Hepatic stellate cell (primary cell): ENCODE measurements at places on chromosomes 3 and 15.

- DNase-seq = no peak
These were observed 451.8 kb upstream of the IL12A start for GRCh38 chr3:159536876-159537275.

GRCh38 chr3:185365291-185366073 lies 2.5 kb downstream of the MAP3K13 start:
- no peak for DNase-seq

DNA sequence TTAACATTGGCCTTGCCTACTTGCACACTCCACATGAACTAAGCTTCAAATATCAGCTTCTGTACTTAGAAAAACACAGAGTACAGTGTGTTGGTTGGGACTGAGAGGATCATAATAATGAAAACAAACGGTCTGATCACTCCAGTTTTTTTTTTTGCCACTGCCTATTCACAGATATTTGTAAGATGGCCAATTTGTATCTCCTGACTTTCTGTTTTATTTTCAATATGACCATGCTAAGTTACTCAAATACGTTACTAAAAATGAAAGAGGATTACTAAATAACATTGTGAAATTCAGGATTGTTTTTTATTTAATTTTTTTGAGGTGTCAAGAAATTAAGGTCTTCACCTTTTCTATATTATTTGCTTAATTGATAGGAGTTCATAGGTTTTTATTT lies 595.1 kb downstream of the TUSC7 start:
- no peak for DNase-seq

DNA sequence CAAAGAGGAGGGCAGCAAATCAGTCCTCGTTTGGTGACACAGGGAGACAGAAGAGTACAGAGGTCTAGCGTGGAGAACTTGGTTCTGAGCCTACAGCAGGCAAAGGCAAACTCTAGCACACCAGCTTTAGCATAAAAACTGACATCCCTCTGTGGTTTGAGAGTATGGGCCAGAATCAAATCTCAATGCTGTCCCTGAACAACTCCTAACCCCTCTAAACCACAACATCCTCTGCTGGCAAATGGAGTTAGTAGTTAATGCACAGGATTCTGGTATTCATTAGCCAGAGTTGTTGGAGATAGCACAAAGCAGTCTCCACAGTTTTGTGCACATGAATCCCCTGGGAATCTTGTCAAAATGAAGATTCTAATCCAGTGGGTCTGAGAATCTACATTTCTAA lies 315.8 kb downstream of the NTRK3 start:
- no peak for DNase-seq

DNA sequence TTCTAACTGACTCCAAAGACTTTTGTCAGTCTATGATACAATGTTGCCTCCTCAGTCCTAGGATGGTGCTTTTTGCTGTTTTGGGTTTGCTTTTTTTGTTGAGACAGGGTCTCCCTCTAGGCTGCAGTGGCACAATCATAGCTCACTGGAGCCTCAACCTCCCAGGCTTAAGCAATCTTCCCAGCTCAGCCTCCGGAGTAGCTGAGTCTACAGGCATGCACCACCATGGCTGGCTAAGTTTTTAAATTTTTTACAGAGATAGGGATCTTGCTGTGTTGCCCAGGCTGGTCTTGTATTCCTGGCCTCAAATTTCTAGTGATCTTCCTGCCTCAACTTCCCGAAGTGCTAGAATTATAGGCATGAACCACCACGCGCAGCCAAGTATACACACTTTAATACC lies 22.5 kb downstream of the RUBCN start:
- no peak for DNase-seq

GRCh38 chr3:46540550-46540949 lies 25.6 kb downstream of the LRRC2 start:
- no peak for DNase-seq

DNA sequence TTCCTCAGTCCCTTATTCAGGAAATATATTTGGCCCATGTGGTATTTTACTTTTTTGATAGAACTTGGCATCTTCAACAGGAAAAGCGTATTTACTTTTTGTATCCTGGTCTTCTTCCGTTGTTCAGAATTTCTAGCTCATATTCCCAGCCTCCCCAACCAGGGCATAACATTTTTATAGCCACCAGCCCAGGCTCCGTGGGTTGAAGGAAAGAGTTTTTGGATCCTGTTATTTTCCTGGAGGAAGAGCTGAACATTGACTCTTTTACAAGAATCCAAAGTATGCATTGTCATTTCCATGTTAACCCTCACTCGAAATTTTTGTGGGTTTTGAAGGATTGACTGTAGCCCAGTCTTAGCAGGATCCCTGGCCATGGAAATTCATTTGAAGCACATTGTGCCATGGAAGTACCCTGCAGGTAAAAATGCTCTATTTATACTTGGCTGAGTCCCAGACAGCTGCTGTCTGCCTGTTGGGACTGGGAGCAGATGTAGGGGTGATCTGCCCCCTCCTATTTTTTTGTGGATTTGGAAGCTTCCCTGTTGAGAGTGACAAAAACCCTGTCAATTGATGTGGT lies 98.8 kb downstream of the AKAP13 start:
- DNase-seq = peak; percentile 62

GRCh38 chr3:141960731-141961130 lies 84.3 kb downstream of the ATP1B3 start:
- peak; percentile 26 for DNase-seq

DNA sequence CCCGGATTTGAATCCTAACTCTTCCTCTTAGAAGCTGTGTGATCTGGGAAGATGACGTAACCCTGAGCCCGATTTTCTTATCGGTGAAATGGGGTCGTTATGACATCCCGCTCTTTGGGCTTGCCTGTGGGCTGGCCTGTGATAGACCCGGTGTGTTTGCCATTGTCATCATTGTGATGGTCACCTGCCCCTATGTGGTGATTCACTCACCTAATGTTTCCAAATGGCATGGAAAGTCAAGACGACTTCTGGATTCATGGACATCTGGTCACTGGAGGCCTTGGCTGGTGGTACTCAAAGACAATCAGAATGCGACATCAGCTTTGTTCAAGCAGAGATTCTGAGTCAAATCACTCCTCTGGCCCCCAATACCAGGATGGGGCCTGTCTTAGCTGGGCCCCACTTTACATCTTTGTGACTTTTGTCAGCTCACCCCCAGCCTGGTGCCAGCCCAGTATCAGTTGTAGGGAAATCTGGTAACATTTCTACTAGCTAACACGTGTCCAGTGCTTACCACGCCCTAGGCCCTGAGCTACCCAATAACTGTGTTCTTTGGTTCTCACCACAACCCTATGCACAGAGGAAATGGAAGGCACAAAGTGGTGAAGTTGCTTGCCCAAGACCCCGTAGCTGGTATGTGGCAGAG lies 2.8 kb downstream of the TMEM43 start:
- no peak for DNase-seq

DNA sequence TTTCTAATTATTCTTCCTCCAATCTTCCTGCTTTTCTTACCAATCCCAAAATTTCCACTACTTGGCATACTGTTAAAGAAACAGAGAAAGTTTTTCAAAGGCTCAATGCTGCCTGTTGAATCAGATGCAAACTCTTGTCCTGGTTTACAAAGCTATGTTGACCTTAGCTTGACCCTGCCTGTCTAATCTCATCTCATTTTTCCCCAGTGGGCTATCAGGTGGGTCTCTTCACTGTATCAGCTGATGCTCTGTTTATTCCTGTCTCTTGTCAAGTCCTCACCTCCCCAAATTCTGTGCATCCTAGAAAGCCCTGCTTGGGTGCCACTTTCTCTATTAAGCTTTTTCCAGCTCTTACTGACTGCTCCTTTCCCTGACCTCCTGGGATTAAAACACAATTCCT lies 18.2 kb downstream of the NFKBIZ start:
- no peak for DNase-seq

DNA sequence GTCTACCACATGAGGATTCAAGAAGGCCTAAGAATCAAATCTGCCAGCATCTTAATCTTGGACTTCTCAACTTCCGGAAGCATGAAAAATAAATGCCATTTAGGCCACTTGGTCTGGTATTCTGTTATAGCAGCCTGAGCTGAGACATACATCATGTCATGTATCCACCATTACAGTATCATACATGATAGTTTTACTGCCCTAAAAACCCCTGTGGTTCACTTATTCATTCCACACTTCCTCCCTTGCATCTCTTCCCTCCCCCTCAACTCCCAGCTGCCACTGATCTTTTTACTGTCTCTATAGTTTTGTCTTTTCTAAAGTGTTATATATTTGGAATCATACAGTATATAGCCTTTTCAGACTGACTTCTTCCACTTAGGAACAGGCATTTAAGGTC lies 161.8 kb downstream of the SNRK start:
- no peak for DNase-seq

GRCh38 chr15:45703670-45704328 lies 69.0 kb downstream of the SQOR start:
- no peak for DNase-seq

DNA sequence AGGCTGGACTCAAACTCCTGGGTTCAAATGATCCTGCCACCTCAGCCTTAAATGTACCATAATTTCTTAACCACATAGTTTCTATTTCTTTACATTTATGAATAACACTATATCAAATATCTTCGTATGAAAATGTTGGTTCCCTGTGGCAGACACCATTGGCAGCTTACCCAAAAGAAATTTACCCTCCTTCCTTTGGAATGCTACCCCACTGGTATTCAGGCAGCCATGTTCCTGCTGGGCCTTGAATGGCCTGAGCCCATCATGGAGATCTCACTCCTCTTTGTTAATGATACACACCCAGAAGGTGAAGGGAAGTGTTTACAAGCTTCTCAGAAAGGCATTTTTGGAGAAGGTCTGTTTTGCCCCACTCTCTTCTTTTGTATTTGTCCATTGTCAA lies 94.3 kb upstream of the RNF7 start:
- DNase-seq = no peak

DNA sequence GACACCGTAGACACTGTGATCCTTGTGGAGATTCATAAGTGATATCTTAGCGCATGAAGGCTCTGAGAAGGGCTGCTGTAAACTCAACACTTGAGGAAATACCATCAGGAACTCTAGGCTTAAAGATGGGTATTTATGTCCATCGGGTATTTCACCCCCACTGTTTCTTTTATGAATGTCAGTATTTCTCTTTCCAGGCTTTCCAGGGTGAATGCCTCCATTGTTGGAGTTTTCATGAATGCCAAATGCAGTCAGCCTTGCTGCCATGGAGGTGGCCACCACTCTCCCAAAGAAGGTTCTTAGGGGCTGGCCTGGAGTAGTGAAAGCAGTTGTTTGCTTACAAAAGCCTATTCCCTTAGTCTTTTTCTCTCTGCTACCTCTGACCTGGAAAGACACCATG lies 259.2 kb downstream of the SLCO3A1 start:
- DNase-seq = no peak

DNA sequence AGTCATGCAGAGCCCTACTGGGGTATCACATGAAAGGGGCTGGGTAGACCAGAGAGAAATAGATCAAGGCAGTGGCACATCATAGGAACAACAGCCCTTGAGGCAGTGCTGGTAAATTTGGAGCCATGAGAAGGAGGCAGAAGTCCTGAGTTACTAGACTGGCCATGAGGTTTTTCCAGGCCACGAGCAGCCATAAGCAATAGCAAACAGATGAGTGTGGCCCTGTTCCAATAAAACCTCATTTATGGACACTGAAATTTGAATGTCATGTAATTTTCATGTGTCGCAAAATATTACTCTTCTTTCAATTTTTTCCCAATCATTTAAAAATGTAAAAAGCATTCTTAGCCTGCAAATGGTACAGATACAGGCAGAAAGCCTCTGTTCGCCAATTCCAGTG lies 28.1 kb upstream of the LRRN1 start:
- no peak for DNase-seq

DNA sequence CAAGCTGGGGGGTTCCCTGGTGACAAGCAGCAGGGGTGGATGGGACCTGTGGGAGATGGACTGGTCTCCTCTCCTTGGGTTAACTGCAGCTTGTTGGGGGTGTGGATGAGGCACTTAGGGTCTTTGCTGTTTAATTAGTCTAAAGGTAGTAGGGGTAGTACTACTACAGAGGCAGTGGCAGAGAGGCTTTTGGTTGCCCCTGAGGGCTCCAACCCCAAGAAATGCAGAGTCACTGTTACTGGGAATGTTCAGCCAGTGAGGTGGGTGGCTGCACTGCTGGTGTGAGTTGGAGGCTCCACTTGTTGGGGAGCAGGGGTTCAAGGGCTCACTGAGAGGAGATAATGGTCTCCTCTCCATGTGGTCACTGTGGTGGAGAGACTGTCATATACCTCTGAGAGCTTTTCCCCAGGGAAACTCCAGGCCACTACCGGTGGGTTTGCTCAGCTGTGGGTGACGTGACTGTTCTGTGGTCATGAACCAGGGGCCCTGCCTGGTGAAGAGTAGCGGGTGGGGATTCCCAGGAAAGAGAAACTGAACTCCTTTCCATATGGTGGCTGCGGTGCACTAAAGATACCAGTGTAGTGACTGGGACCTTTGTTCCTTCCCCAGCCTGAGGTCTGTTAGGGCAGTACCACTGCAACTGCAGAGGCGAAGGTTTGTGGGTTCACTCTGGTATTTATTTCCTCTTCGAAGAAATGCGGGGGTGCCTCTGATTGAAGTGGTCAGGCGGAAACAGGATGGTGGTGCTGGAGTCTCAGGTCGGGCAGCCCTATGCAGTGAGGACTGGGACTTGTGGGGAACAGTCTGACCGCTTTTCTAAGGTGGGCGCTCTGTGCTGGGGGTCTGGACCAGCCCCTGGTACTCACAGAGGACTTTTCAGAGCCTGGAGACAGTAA lies 68.9 kb upstream of the TNFSF10 start:
- no peak for DNase-seq

DNA sequence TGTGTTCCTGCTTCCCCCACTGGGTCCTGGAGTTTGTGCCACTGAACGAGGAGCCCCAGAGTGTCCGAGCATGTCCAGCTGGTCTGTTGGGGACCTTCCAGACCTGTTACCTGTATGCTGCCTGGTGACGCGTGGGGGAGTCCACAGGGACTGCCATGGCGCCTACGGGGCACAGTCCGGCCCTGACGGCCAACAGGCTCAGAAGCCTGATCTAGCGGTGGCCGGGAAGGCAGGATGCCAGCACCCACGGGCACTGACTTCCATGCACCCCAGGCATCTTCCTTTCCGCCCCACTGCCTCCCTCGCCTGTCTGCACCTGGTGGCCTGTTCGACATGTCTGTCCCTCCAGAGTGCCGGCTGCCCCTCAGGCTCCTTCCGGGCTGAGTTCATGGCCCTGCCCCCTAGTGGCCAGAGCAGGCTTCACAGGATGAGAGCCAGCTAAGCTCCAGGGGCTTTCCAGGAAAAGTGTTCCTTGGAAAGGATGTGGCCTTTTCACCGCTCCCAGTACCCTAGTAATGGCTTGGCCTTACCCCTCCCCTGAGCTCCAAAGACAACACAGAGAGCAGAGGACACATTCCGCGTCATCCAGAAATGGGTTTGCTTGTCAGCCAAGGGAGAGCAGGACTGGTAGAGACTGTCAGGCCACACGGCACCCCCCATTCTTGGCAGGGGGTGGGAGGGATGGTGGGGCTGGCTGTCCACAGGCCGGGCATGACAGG lies 35.7 kb downstream of the NGRN start:
- peak; percentile 23 for DNase-seq
